ENCODE measurements at places on chromosomes 13 and 19.

GRCh38 chr19:13133241-13133870, 15.3 kb downstream of the NACC1 start:
- no peak for DNase-seq

DNA sequence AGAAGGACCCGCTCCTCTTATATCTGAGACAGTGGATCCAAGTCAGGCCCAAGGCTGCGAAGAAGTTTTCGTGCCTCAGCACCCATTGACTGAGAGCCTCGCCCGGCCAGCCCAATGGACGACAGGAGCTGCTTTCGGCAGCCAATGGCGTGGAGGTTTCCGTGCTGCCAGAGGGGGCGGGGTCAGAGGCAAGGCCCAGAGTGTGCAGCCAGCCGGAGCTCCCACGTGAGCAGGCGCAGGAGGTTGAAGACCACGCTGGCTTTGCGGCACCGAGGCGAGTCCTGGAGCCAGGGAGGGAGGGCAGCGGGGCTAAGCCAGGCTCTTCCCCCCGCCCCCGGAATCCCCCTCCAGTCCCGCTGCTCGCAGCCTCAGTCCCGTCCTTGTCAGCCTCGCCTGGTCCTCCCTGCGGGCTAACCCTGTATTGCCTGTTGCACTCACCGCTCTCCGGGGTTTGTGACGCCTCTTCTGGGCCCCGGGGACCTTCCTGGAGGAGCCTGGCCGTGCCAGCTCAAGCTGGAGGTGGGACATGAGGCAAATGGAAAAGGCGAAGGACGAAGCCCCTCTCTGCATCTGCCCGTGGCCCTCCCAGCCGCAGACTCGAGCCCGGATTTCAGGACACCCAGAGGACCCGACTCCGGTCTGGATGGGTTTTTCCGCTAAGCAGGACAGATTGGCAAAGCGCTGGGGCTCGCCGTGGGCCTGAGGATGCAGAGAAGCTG, 1.5 kb downstream of the IFNL4 start:
- no peak for DNase-seq

GRCh38 chr19:3679138-3679537, 21.1 kb downstream of the PIP5K1C start:
- no peak for DNase-seq

GRCh38 chr19:55464662-55465054, at the start of gene C19orf85:
Gene C19orf85, minus strand, starts transcription at chr19:55464751. Its CDS starts 197 bp downstream, at chr19:55464554.
- no peak for DNase-seq

- DNase-seq: no peak
Observed at GRCh38 chr13:99083981-99084380, 106.1 kb upstream of the DOCK9 start.

DNA sequence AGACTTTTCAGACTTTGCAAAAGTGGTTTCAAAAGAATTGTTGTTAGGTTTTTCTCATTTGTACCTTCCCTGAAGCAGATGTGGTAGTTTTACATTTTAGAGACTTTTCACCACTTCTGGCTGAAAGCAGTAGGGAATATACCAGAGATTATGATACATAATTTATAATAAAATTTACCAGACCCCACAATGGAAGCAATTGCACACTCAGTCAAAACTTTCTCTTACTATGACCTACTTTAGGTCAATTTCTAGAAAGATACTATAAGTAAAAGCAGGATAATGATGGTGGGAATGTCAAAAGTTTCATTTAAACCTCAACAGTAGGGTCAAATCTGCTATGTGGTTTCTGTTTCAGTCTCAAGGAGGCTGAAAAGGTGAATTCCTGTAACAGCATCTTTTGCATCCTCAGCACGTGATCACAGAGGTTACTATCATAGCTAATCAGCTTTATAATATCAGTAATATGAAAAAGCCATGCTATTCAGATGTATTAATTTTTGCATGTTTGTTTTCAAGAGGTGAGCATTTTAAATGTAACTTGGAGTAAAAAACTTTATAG, 26.9 kb downstream of the PCCA start:
- DNase-seq: no peak

- DNase-seq: no peak
Observed at GRCh38 chr19:5183616-5184015, 157.0 kb downstream of the PTPRS start.

- no peak for DNase-seq
Observed at GRCh38 chr13:46666727-46667456, 113.9 kb downstream of the LRCH1 start.

DNA sequence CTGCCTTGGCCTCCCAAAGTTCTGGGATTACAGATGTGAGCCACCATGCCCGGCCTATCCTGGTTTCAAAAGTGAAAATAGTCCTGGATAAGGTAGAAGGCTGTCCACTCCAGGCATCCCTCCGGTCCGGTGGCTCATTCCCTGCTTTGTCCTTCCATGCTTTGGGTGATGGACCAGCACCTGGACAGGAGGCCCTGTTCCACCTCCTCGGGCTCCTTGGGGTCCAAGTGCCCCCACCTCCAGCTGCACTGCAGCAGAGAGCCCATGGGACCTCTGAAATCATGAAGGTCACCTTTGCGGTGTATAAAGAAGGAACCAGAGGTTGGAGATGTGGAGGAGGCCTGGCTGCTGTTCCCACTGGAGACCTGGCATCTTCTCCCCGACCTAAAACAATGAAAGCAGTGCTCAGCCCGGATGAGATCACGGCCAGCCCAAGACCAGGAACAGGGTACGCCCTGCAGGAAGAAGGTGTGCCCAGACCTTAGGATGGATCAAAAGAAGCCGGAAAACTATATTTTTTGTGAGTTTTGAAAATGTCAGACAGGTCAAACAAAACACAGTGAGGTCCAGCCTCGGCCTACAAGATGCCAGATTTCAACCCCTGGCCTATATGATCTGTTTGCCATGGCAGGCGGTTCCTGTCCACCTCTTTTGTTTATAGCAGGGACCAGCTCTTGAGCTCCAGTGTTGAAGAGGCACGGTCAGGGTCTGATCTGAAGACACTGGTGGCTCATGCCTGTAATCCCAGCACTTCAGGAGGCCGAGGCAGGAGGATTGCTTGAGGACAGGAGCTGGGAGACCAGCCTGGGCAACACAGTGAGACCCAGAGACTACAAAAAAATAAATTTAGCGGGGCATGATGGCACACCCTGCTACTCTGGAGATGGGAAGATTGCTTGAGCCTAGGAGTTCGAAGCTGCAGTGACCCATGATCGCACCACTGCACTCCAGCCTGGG, 5.8 kb downstream of the LSR start:
- DNase-seq: peak; percentile 56

- DNase-seq: no peak
Observed at GRCh38 chr13:42638886-42639285, 64.9 kb downstream of the TNFSF11 start.

- no peak for DNase-seq
Observed at GRCh38 chr13:48160606-48161278, 65.8 kb upstream of the MED4 start.

DNA sequence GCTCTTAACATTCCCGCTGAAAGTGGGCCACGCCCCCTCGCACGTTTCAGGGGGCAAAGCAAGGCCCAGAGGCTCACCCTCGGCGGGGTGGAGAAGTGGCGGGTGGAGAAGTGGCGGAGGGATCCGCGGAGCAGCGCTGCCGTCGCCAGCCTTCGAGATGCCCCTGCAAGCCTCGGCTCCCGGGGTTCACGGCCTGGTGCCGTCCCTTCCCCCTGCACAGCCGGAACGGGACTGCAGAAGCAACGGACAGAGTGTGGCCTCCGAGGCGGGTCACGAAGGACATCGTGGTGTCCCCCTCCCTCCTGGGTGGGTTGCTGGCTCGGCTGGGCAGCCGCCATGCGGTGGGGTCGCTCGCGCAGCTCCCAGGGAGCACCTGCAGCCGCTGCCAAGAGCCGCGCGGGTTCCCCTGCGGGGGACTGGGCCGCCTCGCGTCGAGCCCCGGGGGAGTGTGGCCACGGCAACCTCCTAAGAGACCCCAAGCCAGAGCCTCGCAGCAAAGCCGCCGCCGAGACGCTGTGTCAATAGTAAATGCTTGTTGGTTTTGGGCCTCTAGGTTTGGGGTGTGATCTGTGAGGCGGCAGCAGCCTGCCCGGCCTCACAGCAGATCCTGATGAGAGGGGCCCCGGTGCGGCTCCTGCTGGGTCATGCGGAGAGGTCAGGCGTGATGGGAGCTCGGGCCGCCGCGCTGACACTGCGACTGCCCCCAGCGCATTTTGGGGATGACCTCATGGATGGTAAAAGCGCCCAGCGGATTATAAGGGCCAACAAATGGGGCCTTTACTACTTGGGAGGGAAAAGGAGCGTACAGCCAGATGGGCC, 5.5 kb downstream of the TPGS1 start:
- no peak for DNase-seq

DNA sequence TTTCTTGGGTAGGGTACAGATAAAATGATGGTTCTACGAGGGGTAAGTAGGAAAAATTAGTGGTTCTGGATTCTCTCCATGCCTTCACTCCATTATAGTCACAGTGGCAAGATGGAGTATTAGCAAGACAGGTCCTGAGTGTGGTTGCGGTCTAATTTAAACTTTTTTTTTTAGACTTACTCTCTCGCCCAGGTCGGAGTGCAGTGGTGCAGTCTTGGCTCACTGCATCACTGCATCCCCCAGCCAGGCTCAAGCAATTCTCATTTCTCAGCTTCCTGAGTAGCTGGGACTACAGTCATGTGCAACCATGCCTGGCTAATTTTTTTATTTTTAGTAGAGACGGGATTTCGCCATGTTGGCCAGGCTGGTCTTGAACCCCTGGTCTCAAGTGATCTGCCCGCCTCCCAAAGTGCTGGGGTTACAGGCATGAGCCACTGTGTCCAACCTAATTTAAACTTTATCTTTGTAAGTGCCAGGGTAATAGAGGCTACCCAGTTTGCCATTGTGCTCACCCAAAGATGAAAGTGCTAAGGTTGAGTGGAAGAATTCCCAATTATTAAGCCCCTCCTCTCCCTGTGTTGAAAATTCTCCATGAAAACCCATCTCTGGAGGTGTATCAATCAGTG, 135.6 kb downstream of the TM9SF2 start:
- DNase-seq: no peak

DNA sequence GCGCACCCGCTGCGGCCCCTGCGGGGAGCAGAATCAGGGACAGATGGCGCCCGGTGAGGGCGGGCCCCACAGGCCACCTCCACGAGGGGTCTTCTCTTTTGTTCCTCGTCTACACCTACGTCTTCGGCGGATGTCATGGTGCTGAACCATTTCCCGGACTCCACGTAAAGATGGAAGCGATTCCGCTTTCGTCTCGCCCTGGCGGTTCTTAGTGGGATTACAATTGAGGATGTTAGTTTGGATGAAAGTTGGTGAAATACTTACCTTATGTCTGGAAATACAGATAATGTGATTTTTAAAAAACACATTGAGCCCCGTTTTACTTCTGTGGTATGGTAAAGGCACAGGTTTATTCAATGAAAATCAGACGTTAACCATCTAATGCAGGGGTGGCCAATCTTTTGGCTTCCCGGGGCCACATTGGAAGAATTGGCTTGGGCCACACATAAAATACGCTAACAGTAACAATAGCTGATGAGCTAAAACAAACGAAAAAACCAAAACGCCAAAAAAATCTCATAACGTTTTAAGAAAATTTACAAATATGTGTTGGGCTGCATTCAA, 1.4 kb upstream of the ZMYM5 start:
- DNase-seq: peak; percentile 83

GRCh38 chr13:65932587-65933239, 1297.4 kb downstream of the PCDH9 start:
- DNase-seq: no peak

GRCh38 chr13:30367296-30367695, 55.0 kb upstream of the UBE2L5 start:
- no peak for DNase-seq

GRCh38 chr19:16327501-16327900, 2.9 kb downstream of the KLF2 start:
- no peak for DNase-seq
